ENCODE measurements at places on chromosomes 5 and 9.

DNA sequence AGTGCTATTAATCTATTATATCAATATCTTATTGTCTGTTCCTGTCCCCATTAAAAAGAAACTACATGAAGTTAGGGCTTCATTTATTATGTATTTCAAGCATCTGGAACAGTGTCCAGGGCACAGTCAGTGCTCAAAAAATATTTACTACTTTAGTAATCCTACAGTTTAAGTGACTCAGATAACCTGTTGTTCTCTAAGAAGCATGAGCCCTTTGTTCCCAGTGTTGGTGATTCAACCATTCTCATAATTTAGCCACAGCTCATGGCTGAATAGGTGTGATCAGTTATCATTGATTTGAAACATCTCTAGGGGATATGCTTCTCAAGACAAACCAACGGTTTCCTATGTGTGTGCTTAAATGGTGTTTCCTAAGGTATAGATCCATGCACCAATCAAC, 292.7 kb downstream of the TMEM167A start:
- no peak for DNase-seq

GRCh38 chr5:123721675-123722276, 209.8 kb downstream of the CSNK1G3 start:
- DNase-seq = no peak

GRCh38 chr9:37925786-37926736, 22.1 kb upstream of the SLC25A51 start:
- DNase-seq = no peak

- DNase-seq = no peak
These were observed 57.1 kb downstream of the TBCA start for GRCh38 chr5:77718934-77719610.

- DNase-seq = no peak
These were observed 27.5 kb downstream of the FAM163B start for GRCh38 chr9:133581513-133582343.

DNA sequence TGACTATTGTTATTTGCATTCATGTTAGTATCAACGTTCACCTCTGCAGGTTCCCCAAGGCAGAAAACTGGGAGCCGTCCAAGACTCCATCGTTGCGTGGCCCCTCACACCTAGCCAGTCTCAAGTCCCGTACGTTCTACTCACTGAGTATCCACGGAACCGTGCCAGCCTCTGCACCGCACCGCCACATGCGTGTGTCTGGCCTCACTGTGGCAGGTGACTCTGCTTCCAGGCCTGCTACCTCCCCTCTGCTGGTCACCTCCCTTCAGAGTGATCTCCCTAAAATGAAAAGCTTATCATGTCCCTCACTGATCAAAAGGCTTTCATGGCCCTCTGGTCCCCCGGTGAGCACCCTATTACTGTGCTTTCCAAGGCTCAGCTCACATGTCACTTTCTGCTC, 108.1 kb downstream of the GABBR2 start:
- DNase-seq = no peak

DNA sequence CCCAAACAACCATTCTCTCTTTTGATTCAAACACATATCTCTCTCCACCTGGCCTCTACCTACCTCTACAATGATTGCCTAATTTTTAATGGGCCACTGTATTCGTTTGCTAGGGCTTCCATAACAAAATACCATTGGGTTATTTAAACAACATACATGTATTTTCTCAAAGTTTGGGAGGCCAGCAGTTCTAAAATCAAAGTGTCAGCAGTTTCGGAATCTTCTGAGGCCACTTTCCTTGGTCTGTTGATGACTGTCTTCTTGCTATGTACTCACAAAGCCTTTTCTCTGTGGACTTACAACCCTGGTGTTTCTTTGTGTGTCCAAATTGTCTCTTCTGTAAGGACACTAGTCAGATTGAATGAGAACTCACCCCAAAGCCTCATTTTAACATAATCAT, 214.7 kb downstream of the BRINP1 start:
- no peak for DNase-seq

DNA sequence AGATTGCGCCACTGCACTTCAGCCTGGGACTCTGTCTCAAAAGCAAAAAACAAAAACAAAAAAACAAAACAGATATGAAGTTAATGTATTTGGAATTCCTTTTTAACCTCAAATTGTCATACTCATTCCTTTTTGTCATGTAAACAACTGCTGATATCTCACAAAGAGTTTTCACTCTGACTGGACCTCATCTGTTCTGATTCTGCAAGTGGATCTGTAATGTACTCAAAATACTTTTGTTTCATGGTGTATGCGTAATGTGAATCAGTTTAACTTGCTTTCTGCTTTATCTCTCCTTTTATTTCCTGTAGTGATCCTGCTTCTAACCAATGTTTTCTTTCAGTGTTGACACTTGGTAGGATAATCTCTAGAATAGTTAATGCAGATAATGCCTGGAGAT, 106.7 kb downstream of the FOCAD start:
- no peak for DNase-seq

DNA sequence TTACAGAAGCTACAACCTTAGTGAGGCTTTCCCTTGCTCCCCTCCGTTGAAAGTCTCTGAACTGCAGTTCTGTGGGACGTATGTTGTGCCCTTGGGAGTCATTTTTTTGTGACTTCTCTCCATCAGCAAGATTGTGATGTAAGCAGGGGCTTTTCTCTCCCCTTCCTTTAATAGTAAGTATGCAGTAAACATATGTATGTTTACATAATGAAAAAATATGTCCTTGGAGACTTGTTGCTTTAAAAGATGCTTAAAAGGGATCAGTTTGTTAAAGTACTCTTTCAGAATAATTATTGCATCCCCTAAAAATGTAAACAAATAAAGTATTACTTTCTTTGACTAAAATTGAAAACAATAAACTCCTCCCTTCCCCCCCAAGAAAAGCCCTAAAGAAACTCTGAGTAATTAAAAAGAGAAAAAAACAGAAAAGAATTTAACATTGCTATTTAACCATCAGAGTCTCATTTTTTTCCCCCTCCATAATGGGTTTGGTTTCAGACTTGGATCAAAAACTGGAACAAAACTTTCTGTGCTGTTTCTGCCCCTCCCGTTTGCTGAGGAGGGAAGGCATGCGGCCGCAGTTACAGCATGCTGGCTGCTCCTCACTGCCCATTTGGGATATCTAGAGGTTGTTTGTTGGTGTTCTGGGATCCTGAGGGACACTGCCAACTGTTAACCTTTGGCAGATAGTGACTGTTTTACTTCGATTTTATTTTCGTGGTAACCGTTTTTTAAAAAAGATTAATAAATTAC, 40.2 kb downstream of the TRIO start:
- no peak for DNase-seq

- no peak for DNase-seq
These were observed 89.2 kb downstream of the MVB12B start for GRCh38 chr9:126415741-126416370.

DNA sequence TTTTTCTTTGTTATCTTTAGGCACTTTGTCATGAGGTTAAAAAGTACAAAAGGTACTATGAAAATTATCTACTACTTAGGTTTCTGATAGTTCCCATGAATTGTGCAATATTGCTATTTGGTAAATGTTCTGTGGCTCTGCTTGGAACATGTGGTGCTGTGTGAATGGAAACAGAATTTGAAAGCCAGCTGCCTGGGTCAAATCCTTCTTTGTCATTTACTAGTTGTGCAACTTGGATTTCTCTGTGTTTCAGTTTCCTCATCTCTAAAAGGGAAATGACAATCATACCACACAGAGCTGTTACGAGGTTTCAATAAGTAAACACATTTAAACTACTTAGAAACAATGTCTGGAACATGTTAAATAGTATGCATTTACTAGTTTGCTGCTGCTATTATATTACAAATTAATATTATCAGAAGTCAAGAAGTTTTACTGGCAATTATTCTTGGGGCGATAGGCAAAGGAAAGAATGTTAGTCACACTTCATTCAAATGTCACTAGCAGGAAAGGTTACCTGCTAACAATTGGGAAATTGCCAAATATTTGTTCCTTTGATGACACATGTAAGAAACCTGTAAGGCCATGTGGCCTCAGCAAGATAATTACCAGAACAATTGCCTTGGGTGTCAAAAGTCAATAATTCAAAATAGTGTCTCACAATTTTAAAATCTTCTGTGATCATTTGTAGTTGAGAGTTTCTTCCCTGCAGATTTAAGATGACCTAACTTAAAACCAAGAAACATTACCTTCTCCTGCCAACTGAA, 184.8 kb downstream of the KIAA0825 start:
- DNase-seq = no peak

DNA sequence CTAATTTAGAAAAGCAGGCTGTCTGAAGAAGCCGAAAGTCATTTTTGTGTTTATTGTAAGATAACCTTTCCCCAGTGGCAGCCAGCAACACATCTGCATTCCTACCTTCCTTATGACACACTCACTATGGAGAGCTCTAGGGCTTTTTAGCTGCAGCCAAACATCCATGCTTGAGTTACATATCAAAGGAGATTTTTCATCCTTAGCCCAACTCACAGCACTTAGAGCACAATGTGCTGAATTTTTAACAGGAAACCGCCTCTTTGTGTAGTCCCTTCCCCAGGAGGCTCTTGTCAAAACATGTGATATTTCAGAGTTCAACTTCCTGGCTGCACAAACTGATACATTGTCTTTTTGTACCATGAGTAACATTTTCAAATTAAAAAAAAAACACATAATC, 379.2 kb downstream of the CTNND2 start:
- DNase-seq = no peak

- DNase-seq = no peak
These were observed 8.6 kb downstream of the HAVCR2 start for GRCh38 chr5:157100140-157100679.

GRCh38 chr5:138258704-138259292, 15.6 kb downstream of the GFRA3 start:
- DNase-seq = no peak

DNA sequence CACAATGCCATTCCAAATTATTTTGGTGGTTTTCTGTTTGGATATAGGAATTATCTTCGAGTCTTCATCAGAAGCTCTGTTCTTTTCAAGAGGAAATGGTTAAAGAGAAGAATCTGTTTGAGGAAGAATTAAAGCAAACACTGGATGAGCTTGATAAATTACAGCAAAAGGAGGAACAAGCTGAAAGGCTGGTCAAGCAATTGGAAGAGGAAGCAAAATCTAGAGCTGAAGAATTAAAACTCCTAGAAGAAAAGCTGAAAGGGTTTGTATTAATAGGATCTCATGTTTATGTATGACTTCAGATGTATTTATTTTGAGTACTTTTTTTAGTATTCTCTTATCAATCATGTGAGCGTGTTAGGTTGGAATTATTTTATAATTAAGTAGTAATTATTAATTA, 15.0 kb downstream of the HMMR start:
- DNase-seq = no peak

- DNase-seq = no peak
These were observed 27.7 kb upstream of the MEIKIN start for GRCh38 chr5:131973089-131973712.

DNA sequence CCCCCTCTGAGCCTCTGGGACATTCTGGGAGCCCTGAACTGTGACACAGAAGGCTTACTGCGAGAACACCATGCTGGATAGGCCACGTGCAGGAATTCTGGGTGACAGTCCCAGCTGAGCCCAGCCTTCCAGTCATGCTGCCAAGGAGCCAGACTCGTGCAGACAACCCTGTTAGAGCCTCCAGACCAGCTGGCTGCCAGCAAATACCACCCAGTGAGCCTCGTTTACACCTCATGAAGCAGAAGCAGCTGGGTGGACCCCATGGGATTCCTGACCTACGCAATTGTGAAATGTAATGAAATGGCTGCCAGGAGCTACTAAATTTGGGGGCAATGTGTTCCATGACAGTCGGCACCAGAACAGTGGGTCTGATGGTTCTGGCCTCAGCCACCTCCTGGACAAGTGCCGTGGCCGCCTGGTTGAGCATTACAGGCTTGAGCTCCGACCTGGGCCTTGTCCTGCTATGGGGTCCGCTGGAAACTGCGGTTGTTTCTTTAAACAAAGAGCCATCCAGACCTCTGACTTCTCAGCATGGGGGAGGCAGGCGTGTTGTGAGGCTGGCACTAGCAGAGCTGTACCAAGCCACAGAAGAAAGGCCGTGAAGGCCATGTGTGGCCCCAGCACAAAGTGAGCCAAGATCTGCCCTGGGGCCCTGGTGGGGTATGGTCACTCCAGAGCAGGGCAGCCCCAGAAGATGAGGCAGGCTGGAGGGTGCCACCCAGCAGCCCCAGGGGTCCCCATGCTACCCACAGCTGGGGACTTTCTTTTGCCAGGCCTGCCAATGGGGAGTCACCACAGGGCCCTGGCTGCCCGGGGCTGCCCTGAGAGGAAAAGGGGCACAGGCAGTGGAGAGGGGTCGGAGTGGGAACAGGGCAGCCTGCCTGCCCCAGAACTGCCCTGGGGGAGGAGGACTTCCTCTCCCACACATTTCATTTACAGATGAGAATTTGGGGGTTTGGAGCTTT, 19.3 kb upstream of the RXRA start:
- no peak for DNase-seq

GRCh38 chr9:137744632-137745183, 125.9 kb downstream of the EHMT1 start:
- DNase-seq = no peak

- DNase-seq = no peak
These were observed 288.3 kb downstream of the ENC1 start for GRCh38 chr5:74352256-74352655.

- DNase-seq = no peak
These were observed 60.8 kb upstream of the KLF9 start for GRCh38 chr9:70475211-70475610.

All from activated CD8-positive, alpha-beta memory T cell treated with anti-CD3 and anti-CD28 coated beads for 1 hour (primary cell).